ENCODE measurements at places on chromosomes 11 and 22.

DNA sequence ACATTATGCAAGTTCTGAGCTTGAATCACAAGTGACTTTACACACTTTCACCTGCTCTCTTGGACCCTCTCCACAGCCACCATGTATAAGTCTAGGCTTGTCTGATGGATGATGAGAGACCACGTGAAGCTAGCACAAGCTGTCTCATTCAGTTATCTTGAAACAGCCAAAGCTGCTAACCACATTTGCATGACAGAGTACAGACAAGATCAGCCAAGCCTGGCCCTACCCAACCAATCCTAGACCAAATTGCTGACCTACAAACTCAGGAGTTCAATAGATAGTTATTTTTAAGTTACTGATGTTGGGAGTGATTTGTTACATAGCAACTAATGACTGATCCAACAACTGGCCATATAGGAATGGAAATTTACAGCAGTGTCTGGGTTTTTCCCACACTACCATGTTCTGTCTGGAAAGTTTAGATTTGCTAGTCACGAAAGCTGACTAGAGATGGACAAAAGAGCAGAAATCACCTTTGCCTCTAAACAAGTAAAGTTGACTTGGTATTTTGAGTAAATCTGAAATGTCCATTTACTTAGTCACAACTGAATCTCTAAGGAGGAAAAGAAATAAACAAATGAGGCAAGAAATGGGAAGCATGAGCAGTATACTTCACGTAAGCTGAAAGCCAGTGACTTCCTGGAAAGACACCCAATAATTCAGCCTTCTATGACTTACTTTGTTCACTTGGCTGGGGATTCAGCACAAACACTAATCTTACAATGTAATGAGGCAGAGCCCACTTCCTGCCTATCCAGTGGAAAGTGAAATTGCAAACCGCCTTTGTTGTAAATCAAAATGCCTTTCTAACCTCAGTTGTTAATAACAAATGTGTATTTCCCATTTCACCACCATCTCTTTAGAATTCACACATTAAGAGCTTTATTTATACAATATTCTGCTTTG is 101.7 kb downstream of the FAM181B start:
- DNase-seq, result no peak

DNA sequence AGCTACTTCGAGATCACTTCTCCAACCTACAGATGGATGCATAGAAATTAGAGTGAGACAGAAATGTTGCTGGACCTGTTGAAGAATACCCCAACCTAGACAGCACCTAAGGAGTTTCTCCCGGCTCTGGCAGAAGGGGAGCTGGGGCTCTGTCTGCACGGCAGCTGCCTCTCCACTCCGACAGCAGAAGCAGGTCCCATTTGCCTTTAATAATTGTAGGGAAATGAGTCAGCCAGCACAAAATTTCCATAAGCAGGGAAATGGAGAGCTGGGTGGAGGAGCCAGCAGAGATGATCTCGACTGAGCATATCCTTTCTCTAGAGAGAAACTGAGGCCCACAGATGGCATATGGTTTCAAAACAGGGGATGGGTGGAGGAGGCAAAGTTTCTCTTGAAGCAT is 80.1 kb downstream of the EFCAB6 start:
- DNase-seq, result no peak

GRCh38 chr11:122176651-122177050 is 60.6 kb upstream of the BLID start:
- DNase-seq, result no peak

GRCh38 chr22:44329179-44329796 is 16.5 kb upstream of the SHISAL1 start:
- no peak for DNase-seq

DNA sequence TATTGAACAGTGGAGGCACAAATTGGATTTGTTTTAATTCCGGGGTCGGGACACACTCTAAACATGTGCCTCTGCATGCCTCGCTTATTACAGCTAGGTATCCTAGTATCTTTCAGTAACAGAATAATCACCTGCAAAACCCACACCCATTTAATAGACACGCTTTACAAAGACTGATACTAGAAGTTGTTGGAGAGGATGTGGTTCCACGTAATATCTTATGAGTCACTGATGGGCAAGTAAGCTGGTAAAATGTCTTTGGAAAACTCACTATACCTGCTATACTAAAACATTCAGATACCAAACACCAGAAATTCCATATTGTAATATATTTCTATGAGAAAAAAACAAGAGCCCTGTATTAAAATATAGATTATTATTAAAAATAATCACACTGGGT is 84.0 kb downstream of the GGTLC2 start:
- no peak for DNase-seq

DNA sequence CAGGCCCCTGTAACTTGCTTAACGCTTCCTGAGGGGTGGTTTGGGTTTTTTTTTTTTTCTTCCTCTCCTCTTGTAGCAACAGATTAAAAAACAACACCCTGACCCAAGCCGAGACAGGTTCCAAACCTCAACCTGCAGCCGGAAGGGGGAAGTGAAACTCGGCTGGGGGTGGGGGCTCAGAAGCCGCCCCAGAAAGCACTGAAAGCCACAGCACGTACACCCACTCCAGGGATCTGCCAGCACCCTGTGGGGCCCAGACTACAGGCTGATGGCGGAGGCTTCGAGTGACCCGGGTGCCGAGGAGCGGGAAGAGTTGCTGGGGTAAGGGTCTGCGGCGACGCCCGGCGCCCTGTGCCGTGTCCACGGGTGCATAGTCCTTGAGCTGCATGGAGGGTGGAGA is at the start of gene LSP1:
Gene LSP1 (plus strand): TSS at position 208 of the 400 bp plus-strand sequence. CDS start 61 bp downstream, at position 269.
- peak; percentile 89 for DNase-seq

DNA sequence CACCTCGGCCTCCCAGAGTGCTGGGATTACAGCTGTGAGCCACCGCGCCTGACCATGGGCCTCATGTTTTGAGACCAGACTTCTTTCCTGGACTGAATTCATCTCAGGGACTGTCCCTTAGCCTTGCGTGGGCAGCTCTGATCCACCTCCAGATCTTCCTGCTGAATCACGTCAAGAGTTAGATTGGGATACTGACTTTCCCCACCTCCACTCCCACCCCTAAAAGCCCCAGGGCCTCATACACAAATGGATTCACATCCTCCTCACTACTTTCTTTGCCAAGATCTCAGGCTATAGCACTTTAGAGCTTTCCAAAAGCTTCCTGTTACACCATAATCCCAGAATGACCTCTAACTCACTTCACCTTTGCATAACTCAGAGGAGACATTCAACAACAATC is 12.1 kb downstream of the CCDC87 start:
- peak; percentile 1 for DNase-seq

DNA sequence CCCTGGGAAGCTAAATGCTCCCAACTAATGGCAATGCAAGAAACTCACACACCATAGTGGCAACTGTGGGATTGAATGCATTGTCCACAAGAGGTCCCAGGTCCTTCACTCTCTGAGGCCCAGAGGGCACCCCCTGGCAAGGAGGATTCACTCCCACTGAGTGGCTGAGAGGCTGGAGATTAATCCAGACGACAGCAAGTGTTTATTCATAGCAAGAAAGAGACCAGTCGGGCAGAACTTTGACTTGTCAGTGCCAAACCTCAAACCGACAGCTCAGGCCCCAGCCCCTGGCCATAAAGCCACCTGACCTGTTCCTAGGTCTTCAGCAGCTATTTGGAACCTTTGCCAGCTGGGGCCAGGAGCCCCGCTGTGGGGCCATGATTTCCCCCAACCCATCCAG is 54.5 kb upstream of the MPEG1 start:
- DNase-seq, result no peak

GRCh38 chr11:68125164-68125563 is 4.0 kb upstream of the CHKA start:
- DNase-seq, result no peak
